ENCODE measurements at places on chromosomes 4 and X.

GRCh38 chr4:41679991-41680390, 68.5 kb downstream of the PHOX2B start:
- DNase-seq: no peak

DNA sequence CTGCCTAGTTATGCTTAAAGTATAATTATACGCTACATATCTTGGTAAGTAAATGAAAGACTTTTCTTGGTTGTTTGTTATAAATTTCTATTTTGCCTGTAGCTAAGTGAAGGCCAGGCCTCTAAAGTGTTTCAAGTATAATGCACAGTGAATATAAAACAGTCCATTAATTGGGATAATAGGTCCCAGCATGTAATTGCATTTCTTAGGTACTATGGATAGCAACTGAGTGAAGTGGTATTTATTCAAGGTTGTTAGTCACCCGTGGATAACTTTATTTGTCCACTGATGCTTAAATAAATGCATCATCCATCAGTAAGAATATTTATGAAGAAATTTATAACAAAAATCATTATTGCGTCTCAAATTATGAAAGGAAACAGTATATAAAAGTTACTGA, 59.1 kb downstream of the TEX13C start:
- DNase-seq: no peak

DNA sequence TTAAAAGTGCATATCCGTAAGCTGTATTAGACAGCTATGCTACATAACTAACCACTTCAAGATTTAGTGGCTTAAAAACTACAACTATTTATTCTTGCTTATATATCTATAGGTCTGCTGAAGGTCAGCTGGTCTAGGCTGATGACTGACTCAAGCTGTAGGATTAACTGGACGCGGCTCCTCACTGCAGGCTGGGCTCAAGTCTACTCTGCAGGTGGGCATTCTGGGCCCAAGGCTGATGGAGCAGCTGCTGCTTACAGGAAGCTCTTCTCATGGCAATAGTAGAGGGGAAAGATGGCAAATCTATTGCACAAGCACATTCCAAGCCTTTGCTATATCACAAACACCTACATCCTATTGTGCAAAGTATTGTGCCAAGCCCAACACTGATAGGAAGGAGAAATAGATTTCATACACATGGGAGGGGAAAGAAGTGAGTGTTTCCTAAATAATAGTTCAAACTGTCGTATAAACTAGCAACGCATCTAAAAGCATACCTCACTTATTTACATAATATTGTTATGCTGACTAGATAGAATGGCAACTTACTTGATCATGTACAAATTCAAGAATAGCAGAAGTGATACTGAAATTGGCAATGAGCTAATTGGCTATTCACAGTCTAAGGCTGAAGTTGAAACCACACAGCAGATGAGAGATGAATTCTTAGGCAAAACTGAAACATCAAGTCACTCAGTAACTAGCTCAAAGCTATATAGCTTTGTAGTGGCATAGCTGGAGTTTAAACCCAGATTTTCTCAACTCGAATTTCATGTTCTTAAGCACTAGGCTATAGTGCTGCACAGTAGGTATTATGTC, 263.8 kb downstream of the NKX6-1 start:
- no peak for DNase-seq

DNA sequence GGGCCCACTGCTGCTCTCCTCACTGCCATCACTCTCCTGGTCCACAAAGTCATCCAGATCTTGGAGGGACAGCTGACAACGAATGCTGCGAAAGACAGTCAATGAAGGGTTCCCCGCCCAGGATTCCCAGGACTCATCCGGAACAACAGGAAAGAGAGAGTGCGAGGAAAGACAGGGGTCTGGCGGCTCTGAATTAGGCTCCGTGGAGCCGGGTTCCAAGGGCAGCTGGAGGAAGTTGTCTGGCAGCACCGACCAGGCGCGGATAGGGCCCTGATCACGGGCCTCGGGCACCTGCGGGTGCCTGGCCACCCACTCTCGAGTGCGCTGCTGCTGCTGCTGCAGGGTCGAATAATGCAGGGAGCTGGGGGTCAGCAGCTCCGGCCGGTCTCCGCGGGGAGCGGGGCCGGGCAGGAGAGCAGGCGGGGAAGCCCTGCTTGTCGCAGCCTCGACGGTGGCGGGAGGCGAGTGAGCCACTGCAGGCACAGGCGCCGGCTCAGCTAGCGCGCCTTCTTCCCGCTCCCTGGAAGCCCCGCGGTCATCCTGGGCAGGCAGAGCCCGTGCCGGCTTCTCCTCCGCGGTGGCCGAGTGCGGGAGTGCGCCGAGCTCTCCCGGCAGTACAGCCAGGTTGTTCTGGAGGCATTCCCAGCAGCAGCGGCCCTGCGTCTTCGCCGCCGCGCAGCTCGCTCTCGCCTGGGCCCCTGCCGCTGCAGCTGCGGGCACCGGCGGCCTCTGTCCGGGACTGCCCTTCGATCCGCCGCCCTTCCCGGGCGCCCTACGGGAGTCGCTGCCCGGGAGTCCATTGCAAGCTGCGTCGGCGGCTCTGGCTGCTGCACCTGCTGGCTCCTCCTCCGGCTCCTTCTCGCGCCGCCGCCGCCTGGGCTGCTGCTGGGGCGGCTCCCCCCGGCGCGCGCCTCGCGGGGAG, 1.1 kb downstream of the SOWAHB start:
- DNase-seq: peak; percentile 16

DNA sequence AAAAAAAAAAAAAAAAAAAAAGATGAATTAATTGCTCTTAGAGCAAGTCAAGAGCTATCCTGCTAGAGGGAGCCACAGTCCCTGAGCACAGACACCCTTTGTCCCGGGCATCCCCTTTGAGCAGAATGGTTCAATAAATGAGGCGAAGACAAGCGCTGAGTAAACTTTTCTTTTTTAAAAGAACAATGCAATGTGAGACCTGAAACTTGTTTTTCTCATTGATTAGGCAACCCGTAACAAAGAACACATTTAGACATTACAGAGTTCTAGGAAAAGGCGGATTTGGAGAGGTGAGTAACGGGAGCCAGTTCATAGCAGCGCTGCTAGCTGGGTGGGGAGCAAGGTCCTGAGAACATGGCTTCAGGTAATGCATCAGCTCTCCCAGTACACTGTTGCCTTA, 46.1 kb downstream of the GRK4 start:
- DNase-seq: peak; percentile 5

- no peak for DNase-seq
Measured at GRCh38 chrX:141936080-141936479, 32.4 kb downstream of the MAGEC1 start.

- DNase-seq: no peak
Measured at GRCh38 chr4:48028696-48029095, 12.1 kb downstream of the NIPAL1 start.

DNA sequence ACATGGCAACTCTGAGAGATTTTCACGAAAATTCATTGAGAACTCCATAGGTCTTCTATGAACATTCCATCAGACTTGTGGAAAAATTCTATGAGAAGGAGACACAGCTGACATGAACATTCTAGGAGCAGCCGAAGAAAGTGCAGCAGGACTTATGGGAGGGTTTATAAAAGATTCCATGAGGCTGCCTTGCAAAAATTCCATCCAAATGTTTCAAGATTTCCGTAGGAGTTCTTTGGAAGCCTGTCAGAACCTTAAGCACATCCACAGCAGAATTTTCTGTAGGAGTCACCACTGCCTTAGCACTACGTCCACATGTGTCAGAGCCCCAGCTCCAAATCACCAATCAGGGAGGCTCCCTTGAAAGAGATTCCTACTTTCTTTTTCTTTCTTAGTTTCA, 67.0 kb upstream of the MSX1 start:
- no peak for DNase-seq

DNA sequence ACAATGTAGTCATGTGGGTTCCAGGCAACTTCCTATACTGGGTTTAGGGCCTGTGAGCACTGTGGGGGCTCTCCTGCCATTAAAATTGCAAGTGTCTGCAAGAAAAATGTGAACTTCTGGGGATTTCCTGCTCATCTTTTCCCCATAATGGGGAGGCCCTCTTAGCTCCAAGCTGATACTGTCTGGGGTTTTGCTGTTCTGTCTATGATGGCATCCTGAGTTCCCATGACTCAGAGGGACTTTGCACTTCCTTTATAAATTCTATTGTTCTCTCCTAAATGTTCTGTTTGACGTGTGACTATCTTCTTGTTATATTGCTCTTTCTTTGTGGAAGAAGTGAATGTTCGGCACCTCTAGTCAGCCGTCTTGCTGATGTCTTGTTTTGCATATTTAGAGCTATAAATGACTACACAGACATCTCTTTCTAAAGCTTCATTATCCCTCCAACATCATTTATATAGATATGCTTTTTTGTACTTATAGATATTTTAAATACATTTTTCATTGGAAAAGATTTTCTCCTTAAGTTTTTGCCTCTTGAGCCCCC, 465.8 kb downstream of the NAF1 start:
- DNase-seq: no peak

GRCh38 chrX:11287505-11287904, 5.7 kb upstream of the AMELX start:
- no peak for DNase-seq

- DNase-seq: no peak
Measured at GRCh38 chr4:88897180-88897579, 159.8 kb downstream of the FAM13A start.

DNA sequence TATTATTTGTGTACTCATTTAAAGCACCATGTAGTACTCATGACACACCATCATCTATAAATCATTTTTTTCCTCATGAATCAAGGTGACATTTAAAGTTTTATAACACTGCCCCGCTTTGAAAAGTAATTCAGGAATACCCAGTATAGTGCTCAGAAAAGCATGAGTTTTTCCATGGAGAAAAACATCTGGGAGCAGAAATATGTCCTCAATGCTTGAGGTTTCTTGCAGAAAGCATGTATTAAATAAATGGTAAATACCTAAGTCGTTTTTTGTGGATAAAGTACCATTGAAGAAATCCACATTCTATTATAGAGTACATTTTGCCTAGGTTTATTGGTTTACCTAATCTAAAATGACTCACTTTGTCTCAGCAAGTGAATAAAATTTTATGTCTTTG, 66.2 kb downstream of the UBA6 start:
- no peak for DNase-seq

DNA sequence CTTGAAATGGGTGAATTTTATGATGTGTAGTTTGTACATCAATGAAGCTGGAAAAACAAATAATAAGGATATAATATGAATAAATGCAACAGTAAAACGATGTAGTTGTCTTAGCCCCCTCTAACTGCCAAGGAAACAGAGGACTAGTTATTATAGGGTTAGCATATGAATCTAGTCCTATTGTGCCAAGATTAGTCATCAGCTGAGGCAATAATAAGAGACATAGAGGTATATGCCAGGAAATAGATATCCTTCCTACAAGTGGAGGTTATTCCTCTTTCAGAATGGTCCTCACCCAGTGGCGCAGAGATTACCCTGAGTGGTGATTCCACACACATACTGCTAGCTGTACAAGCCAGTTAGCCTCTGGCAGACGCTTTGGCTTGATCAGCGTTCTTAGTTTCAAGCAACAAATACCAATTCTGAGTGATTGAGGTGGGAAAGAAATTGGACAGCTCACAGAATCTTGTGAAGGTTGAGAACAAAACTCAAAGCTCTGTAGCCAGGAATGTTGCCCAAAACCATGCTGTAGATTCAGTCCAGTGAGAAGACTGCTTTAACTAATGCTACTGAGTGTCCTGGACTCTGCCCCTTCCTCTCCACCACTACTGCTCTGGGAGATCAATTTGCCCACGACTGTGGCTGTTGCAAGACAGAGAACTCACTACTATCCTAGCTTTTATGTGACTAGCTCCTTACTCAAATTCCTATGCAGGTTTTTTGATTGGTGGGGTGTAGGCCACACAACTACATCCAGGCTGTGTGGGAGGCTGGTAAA, 27.0 kb upstream of the ZNF280C start:
- no peak for DNase-seq

DNA sequence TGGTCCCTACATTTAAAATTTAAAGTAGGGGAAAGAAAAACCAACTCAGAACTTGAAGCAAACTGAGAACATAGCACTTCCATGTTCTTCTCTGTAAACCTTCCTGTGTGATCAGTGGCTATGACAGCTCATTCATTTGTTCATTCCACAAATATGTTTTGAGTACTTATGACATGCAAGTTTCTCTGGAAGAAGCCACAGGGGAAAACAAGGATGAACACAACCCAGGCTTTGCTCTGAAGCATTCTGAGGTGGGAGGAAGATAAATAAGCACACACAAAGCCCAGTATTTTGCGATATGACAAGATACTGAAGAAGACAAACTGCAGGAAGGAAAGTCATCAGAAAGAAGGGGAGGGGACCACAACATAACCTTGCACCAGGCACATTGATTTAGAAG, 96.4 kb downstream of the CHIC2 start:
- no peak for DNase-seq

DNA sequence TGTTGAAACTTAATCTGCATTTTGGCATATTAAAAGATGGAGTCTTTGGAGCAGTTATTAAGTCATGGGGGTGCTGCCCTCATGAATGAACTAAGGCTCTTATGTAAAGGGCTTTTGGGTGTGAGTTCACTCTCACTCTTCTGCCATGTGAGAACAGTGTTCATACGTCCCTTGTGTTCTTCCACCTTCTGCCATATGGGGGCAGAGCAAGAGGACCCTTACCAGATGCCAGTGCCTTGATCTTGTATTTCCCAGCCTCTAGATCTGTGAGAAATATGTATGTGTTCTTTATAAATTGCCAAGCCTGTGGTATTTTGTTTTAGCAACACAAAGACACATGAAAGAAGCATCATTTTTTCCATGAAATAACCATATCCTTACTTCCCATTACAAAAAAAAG, 213.9 kb downstream of the SPOCK3 start:
- DNase-seq: no peak

DNA sequence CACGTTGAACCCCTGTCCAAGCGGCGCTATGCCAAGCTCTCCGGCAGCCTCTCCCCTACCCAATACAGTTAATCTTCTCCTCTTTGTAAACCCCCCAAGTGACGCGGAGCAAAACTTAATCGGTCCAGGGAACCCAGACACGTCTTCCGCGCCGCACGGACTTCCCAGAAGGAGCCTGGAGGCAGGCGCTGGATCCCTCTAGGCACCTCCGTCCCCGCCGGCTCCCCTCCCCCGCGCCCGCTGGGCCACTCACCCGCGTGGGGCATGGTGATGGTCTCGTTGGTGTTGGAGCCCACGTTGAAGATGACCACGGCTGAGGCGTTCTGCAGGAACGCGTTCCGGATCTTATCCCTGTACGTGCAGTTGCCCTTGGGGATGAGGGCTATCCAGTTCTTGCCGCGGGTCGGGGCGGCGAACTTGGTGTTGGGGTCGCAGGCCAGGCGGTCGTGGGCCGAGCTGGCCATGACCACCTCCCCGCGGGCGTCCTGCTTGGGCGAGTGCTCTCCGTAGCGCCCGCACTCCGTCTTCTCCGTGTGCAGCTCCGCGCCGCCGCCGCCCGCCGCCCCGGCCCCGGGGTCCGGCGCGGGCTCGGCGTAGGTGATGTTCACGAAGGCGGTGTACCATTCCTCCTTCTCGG, 1.1 kb downstream of the RNF150 start:
- no peak for DNase-seq

DNA sequence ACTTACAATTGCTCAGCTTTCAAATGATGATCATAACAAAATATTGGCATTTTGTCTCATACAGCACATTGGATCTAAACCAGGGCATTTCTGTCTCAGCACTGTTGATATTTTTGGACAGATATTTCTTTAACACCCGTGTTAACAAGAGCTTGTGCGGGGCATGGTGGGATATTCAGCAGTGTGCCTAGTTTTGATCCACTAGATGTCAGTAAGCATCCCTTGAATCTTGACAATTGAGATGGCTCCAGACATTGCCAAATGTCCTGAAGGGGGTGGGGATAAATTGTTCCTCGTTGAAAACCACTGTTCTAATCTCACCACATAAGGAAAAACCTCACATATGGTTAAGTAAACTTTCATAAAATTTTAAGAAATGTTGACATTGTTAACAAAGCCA, 806.3 kb downstream of the STIM2 start:
- no peak for DNase-seq

- DNase-seq: no peak
Measured at GRCh38 chrX:13598877-13599276, 29.5 kb downstream of the EGFL6 start.

All from CD4-positive, alpha-beta T cell treated with Interleukin-1 beta for 1 hour (primary cell).